ENCODE measurements at places on chromosomes 5 and 9.

DNA sequence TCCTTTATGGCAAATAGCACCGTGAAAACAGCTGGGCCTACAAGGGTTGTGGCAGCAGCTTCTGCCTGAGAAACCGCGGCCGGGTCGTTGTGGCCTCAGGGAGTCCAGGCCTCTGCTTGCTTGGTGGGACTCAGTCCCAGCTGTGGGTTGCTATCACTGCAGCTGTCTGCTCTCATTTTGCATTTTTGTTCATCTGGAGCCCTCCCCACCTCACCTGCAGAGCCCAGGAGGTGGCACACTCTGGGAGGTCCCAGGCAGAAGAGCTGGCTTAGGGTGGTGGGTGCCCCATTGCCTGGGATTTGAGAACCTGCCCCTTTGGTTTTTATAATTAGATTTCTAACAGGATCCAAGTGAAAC, 138.4 kb downstream of the GADD45G start:
- no peak for DNase-seq

- no peak for DNase-seq
Measured at GRCh38 chr5:5887833-5888232, 465.4 kb downstream of the ICE1 start.

DNA sequence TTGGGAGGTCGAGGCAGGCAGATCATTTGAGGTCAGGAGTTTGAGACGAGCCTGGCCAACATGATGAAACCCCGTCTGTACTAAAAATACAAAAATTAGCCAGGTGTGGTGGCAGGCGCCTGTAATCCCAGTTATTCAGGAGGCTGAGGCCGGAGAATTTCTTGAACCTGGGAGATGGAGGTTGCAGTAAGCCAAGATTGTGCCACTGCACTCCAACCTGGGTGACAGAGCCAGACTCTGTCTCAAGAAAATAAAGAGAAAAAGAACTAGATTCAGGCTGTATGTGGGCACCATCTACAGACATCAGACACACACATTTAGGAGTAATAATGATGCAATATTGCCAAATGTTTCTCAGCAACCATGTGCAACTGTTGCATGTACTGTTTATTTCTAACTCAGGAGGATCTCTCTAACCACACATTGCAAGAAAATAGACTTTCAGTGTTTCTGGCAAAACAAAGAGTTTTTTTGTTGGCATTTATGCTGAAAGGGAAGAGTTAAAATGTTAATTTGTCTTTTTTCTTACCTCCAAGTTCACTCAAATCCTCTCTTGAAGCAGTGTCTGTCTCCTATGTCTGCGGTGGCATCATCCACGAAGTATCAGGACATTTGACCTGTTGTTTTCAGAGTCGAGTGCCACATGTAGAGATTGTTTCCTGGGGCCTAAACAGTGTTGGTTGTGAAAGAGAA, 5.1 kb upstream of the ORM1 start:
- no peak for DNase-seq

- DNase-seq: no peak
Measured at GRCh38 chr5:117054911-117055310, 480.3 kb upstream of the SEMA6A start.

GRCh38 chr9:27457445-27457844, 66.6 kb upstream of the IFNK start:
- no peak for DNase-seq

DNA sequence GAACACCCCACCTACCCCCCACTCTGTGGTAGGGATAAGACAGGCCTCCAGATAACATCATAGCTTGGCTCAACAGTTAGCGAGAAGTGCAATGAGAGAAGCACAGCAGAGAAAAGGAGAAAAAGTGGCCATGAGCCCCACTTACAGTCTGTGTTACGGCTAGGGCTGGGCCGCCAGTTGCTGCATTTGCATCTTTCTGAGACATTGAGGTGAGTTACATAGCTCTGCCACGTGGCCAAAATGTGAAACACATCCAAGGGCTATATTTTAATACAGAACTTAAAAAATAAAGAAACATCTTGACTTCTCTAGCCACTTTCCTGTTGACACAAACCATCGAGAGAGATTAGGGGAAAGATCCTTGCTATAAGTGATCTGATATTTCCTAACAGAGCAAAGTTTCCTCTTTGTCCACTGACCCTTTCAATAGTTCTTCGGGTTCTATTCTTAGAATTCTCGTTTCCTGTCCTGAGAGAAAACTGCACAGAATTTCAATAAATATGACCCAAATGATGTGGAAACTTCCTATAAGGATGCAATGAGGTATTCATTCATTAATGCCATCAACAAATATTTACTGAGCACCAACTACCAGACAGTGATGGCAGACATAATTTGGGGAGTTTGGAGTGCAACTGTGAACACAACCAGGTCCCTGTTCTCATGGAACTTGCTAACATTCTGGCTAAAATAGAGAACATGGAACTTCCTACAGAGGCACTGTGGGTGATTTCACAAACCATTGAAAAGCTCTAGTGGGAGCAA, 3.2 kb upstream of the TLE4 start:
- no peak for DNase-seq

GRCh38 chr5:118068886-118069285, 919.5 kb downstream of the DTWD2 start:
- no peak for DNase-seq

DNA sequence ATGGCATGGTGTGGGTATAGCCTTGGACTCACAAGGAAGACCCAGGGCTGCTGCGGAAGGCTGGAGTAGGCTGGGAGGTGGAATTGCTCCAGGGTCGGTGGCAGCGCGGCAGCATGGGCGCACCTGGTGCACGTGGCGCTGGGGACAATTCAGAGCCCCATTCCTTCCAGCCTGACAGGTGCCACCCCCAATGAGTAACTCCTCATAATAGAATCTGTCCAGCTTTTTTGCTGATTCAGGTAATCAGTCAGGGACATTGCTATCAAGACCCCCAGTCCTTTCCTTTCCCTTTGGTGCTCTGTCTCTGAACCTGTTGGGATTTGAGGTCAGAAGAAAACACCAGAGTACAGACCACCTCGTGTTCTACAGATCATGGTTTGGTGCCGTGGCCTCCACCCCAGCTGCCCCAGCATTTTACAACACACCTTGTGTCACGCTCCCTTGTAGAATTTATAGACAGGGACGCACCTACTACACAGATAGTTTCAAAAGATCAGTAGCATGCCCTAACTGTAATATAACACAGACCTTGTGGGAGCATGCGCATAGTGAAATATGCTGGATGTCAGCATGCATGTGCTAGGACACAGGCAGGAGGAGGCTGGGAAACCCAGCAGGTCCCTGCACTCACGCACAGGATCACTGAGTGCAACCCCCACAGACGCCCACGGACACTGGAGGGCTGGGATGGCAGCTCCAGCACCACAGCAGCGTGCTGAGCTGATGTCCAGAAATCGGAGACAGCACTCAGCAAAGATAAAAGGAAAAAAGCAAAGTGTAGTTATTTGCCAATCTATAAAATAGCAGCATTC, 47.9 kb upstream of the CTSL start:
- no peak for DNase-seq

DNA sequence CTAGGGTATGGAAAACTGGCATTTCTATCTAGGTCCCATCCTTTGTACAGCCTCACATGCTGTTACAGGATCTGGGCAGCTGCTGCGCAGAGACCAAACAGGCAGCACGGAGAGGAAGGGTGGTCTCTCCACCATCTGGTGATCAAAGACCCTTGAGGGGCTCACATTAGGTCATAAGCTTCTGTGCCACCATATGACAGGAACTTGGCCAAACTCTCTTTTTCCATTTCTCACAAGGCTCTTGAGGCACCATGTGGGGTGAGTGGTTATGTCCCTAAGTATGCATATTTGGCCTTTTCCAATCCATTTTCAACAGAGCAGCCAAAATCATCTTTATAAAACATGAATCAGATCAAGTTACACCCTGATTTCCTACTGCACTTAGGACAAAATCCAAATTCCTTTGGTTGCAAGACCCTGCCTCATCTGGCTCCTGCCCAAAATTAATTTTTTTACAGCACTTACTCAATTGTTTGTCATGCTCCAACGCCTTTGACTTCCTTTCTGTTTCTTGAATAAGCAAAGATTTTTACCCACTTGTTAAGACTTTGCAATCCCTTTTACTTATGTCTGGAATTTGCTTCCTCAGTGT, 730.0 kb downstream of the MAT2B start:
- DNase-seq: no peak

All from stimulated activated CD8-positive, alpha-beta memory T cell treated with anti-CD3 and anti-CD28 coated beads, Interleukin-4, amount 100 ng/mL, for 1 hour (primary cell).